ENCODE measurements at places on chromosomes 2 and 18. TPM values are rescaled to one million over a fixed set of nuclear protein-coding genes. Genes with fewer than 3 reads are reported as not detected.

GRCh38 chr2:10741139-10741538 lies 19.7 kb downstream of the ATP6V1C2 start:
- DNase-seq, result no peak

DNA sequence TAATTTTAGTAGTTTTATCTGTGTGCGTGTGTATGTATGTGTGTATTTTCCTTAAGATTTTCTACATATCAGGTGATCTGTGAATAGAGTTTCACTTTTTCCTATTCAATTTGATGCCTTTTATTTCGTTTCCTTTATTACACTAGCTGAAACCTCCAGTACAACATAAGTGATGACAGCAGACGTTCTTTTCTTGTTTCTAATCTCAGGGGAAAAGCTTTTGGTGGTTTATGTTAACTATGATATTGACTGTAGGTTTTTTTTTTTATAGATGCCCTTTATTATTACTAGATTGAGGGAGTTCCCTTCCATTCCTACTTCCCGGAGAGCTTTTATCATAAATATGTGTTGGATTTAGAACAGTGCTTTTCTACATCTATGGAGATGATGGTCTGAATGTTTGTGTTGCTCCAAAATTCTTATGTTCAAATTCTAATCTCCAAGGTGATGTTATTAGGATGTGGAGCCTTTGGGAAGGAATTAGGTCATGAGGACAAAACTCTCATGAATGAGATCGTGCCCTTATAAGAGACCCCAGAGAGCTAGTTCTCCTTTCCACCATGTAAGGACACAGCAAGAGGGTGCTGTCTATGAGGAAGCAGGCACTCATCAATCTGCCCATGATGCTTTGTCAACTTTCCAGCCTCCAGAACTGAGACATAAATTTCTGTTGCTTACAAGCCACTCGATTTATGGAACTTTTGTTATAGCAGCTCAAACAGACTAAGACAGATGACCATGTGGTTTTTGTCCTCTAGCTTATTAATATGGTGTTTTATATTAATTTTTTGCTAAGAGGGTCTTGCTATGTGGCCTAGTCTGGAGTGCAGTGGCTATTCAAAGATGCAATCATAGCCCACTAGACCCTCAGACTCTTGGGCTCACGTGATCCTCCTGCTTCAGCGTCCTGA lies 5.9 kb upstream of the RHBDD1 start:
- no peak for DNase-seq

GRCh38 chr2:179995741-179996515 lies 11.2 kb downstream of the CWC22 start:
- DNase-seq, result no peak

DNA sequence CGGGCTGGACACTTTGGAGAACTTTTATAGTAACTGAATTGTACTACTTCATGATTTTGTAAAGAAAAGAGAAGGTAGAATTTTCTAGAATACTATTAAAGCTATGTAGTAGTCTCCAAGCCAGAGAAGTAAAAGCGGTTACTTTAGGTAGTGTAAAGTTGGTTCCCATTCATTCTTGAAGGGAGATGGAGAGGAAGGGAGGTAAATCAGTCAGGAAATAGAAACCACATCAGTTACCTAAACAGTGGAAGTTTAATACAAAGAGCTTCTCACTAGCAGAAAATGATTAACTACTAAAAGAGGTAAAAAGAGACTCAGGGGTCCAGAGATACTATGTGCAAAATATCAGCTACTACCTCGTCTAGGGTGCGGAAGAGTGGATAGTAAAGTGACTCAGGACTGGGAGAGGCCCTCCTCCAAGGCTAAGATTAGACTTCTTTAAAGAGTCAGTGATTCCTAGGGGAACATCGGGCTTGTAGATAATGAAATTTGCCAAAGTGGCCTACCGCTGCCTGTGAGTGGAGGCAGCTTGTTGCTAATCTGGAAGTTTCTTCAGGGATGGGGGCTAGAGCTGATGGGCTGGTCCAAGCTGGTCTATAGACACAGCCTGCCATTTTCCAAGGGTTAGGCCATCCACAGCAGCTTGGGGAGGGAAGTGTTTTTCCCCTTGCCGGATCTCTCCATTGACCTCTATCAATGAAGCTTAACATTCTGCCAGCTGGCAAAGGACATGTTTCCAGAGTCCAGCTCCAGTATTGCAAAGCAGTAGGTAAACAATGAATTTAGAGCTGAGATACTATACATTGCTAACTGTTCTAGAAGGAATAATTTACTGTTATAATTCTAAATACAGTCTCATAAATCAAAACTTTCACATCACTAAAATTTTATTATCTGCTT lies 246.4 kb upstream of the BOD1L2 start:
- DNase-seq, result no peak

DNA sequence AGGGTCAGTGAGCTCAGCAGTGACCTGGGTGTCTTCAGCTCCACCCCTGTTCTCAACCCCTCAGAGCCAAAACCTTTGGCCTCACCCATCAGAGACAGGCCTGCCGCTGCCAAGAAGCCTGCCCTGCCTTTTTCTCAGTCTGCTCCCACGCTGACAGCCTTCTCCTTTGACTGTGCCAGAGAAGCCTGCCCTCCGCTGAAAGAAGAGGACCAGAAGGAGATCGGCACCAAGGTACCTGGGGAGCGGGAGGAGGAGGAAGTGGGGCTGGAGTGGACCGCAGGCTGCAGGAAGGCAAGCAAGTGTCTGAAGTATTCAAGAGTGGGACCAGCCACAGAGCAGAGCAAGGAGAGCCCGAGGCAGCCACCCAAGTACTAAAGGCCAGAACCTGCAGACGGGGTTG lies 33.2 kb downstream of the TOGARAM2 start:
- DNase-seq, result no peak

DNA sequence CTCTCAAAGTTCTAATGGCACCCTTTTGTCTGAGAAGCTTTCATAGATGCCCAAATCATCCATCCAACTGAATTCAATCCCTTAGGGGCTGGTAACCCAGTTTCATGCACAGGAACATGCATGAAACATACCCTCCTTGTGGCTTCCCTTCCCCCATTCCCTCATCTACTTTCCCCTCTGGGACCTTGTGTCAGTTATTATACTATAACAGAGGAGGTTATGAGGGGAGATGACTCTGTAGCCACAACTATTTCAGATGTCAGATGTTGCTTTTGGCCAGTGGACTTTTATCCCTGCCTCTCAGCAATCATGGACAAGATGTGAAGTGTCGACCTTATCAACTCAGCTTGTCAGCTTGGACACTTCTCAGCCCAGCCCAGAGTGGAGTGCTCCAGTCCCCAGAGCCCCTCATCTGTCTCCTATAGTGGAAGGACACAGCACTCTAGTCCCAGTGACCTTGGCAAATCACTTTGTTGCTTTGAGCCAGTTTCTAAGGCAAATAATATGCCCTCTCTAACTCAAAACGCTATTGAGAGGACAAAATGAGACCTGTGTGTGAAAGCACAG lies 8.4 kb downstream of the DHRS9 start:
- DNase-seq, result no peak

DNA sequence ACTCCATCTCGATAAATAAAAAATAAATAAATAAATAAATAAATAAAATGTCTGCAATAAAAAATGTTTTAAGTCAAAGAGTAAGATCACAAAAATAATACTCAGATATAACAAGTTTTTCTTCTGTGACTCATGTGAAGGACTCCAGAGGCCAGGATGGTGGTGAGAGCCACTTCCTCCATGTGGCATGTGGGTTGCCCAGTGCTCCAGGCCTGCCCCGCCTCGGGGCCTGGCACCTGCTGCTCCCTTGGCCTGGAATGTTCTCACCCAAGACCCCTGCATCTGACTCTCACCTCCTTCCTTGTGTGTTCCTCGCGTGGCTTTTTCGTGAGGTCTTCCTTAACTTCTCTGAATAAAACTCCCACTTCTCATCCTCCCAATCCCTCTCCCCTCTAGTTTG lies 77.4 kb upstream of the LDLRAD4 start:
- DNase-seq, result no peak

DNA sequence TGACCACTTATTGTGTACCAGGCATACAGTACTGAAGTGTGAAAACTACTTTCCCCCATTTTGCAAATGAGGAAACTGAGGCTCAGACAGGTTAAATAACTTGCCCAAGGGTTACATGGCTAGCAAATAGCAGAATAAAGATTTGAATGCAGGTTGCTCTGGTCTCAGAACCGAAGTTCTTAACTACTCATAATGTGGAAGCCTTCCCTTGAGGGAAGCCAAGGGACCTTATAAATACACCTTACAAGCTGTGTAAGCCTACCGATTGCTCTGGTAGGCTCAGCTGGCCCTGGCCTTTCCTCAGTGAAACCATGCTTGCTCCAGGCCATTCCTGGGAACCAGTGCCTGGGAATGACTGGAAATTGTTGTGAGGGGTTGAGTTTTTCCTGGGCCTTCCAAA lies 114.6 kb upstream of the CDCA7 start:
- no peak for DNase-seq

GRCh38 chr2:171512683-171513195 lies 9.5 kb upstream of the CYBRD1 start:
- DNase-seq, result no peak

GRCh38 chr2:190342611-190343010 lies 778 bp upstream of the INPP1 start:
- DNase-seq, result no peak

DNA sequence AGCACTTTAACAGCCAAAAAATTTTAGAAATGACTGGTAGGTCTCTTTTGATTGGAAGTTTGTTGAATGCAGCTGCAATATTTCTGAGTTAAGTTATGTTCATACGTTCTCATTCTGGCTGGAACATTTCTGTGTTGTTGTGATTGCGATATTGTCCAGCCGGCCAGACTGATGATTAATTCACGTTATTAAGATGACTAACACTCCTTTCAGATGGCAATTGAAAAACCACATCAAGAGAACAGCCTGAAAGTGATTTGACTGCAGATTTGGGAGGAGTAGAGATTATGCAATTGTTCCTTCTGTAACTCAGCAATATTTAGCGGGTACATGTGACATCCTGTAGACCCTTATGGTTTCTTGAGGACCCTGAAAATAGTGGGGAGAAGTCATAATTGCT lies 133.7 kb downstream of the FBXO15 start:
- no peak for DNase-seq

DNA sequence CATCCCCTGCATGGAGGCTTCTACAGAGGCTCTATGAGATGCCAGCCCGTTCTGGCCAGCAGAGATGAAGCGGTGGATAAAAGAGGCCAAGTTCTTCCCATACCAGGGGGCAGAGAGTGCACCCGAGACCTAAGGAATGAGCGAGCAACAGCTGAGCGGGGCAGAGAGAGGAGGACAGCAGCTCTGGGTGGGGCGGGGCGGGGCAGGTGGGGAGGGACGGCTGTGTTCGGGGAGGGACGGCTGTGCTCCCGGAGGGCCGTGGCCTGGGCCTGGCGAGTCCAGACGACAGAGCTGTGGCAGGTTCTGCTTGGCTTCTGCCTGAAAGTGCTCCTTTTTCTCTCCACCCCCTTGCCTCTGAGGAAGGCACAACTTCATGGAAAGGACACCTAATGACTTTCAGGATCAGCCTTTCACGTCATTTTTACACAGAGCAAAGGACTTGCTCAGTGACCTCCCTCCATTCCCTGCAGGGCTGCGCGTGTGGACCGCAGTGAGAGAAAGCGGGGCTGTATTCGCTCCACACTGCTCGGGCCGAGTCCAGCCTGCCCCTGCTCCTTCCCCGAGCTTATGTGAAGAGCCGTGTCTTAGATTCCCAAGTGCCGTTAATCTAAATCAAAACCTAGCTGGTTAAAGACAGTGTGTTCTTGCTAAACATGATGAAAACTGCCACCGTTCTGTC lies 232.9 kb downstream of the HDAC4 start:
- DNase-seq, result no peak

DNA sequence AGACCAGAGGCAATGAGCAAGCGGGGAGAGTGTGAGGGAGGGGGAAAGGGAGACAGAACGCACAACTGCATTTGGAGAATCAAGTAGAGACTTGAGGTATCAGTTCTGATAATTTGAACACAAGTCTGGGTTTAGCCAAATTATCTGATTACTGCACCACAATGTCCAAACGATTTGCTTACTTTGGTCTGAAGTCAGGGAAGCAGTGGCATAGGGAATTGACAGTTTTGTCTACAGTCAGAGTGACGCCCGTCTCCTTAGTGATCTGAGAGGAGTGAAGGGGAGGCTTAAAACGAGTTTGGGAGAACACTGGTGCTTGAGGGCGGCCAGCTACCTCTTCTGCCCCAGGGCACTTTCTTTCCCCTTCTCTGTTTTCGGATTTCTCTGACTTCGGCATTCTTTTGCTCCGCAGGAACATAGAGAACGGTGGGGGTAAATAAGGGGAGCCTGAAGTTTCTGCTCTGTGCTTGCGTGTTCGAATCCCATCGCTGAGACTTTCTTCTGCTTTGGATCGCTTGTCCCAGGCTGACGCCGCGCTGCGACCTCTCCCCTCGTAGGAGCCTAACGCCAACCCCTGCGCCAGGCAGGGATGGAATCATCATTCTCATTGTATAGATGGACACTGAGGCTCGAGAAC lies 2.9 kb upstream of the DLX2 start:
- DNase-seq, result no peak

GRCh38 chr2:80530442-80531064 lies 226.0 kb upstream of the LRRTM1 start:
- no peak for DNase-seq

DNA sequence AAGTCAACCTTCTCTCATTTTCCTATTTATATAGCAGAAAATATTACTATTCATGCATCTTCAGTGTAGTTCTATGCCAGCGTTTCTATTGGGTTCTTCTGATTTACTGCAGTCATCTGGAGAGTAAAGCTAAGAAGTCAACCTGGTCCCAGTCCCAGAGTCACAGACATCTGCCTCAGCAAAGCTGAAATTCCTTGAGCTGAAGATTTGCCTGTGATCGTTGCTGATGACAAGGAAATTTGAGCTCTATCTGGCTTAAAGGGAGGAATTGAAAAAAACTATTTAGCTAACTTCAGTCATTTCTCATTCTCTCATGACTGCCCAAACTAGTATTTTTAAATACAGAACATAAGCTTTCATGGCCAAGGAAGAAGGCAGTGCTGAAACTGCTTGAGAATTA lies 45.7 kb downstream of the RND3 start:
- DNase-seq, result no peak

LONRF2 gene
- total RNA-seq, result 5.2 TPM

KCNF1 gene
- total RNA-seq, result 1.1 TPM

SPEG gene
- total RNA-seq, result 13.4 TPM

GAREM1 gene
- 11.0 TPM for total RNA-seq

TOGARAM2 gene
- total RNA-seq, result not detected

CTNNA2 gene
- 2.6 TPM for total RNA-seq

NRP2 gene
- total RNA-seq, result 90.3 TPM

All from neural crest cell (in vitro differentiated cells).